ENCODE measurements at places on chromosomes 11 and 22.
A peak's percentile ranks its signal among the peaks of the same experiment; 100 is the strongest.

GRCh38 chr11:66291303-66291705, 390 bp upstream of the TMEM151A start:
- DNase-seq = no peak

DNA sequence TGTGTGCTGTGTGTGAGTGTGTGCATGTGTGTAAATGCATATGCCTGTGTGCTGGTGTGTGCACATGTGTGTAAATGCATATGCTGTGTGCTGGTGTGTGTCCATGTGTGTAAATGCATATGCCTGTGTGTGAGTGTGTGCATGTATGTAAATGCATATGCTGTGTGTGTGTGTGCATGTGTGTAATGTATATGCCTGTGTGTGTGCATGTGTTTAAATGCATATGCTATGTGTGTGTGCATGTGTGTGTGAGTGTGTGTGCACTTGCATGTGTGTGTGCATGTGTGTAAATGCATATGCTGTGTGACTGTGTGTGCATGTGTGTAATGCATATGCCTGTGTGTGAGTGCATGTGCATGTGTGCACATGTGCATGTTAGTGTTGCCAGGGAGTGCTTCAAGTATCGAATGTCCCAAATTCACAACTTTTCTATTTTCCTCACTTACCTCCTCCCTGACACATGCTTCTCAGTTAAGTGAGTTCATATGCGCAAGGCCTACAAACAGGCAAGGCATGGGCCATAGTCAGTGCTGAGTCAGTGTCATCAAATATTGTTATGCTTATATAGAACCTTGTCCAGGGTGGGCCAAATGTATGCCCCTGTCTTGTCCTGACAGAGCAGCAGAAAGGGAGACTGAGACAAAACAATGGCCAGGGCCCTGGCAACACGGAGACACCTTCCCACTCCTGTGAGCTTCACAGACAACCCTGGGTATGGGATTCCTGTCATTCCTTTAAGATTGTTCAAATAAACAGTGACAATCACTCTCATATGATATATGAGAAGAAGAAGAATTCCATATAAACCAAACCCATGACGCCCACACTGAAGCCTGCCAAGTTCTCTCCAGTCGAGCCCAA, 38.6 kb downstream of the GGTLC2 start:
- DNase-seq = no peak

- no peak for DNase-seq
Observed at GRCh38 chr11:34495239-34495723, 18.3 kb downstream of the ELF5 start.

DNA sequence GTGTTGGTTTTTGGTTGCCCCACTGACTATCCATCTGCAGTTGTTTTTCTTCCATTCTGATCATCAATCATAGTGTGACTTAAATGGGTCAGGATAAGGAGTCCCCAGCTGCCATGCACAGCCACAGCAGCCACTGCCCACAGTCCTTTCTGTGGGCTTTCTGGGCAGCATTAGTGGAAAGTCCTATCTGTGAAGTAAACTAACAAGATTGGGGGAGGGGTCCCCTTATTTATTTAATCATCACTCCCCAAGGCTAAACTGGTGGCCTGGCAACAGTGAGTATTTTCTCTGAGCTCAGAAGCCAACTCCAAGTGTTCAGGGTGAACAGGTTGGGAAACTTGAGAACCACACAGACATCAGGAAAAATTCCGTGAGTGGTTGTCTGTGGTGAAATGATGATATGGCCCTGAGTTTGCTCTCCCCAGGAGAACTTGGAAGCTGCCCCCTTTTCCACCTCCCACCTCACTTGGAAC, 145.0 kb downstream of the CCDC34 start:
- no peak for DNase-seq

DNA sequence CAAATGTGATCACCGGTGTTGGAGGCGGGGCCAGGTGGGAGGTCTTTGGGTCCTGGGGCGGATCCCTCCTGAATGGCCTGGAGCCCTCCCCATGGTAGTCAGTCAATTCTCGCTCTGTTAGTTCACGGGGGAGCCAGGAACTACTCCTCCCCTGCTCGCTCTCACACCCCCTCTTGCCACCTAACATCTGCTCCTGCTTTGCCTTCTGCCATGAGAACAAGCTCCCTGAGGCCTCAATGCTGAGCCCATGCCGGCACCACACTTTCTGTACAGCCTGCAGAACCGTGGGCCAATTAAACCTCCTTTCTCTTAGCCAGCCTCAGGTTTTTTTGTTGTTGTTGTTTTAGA, 135.7 kb downstream of the SHANK2 start:
- no peak for DNase-seq

DNA sequence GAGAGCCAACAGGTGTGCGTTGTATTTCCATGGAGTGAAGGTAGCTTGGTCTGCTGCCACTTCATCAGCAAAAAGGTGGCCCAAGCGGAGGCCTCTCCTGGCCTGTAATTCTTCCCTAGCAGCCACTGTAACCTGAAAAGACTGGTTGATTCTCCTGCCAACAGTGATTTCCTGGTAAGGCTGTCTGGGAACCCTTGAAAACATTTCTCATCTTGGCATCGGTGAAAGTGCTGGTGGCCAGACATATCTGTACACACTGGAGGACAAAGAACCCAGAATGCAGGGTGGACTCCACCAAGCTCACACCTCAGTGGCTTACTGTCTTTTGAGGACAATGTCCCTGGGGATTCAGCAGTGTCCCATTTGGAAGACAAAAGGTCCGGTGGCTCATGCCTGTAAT, 128.0 kb downstream of the TRIM29 start:
- no peak for DNase-seq

GRCh38 chr22:24768537-24769374, 5.8 kb downstream of the PIWIL3 start:
- DNase-seq = peak; percentile 66

GRCh38 chr11:70700871-70701270, 302.5 kb downstream of the CTTN start:
- no peak for DNase-seq
